ENCODE measurements at places on chromosomes 2 and 18. TPM values are rescaled to one million over a fixed set of nuclear protein-coding genes. Genes with fewer than 3 reads are reported as not detected.

Gene SPP2
- not detected for total RNA-seq

Gene PLA2R1
- 17.8 TPM for total RNA-seq

Gene ACADL
- total RNA-seq = 0.17 TPM

DNA sequence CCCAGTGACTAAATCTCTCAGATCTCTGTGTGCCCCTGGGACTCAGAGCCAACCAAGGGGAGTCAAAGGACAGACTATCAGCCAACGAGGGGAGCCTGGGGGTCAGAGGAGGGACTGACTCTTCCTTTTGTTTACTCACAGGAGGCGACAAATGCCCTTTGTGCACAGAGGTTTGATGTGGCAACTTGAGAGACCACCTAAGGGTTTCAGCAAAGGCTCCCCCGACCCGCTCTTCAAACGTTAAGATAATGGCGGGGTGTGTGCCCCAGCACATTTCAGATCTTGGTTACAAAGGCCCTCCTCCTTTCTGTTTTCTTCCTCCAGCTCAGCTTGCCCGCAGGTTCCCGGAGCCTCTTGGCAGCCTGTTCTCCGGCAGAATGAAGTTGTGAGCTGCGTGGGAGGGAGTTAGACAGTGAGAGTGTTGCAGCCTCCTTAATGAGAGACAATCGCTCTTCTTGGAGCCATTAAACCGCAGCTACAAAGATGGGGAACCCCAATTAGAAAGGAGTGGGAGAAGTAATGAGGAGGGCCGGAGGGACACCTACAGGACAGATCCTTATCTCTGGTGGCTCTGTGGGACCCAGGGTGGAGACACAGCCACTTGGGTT is 76.2 kb downstream of the KIAA2012 start:
- DNase-seq = peak; percentile 31

DNA sequence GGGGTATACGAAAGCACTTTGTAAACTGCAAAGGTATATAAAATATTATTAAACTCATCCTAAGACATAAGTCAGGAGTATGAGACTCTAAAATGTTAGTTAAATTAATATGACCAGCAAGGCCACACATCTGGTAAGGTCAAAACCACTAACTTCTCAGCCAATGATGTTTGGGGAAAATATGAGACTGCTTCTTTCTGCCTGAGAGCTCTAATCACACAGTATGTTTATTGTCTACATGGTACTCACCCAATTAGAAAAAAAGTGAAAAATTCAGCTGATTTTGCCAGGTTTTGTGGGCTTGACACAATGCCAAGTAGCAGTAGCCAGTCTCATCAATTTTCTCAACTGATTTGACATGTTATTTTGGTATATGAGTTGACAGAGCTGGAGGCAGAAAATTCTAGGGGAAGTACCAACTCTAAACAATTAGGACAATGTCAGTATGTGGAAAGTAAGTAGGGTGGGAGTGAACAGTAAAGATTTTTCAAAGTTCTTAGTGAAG is 87.3 kb downstream of the ALK start:
- DNase-seq = peak; percentile 2

Measured in renal cortical epithelial cell (primary cell).